NCI-H524 (cell line): ENCODE measurements at places on chromosomes 13 and 19.

DNA sequence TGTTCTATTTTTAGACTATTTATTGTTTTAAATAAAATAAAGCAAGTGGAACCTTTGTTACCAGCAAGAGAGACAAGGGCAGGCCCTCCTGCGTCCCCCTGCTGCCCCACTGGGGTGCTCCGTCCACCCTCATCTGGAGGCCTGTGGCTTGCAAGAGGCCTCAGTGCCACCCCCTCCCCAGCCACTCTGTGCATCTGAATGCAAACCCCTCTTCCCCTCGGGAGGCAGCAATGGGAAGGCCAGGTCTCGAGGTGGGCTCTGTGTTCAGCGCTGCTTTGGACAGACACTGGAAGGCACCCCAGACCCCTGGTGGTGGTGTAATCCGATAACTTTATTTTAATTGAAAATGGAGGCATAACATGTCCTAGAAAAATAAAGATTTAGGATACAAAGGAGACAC, 4.6 kb downstream of the SIX5 start:
- DNase-seq = no peak

GRCh38 chr13:38405216-38405615, 55.6 kb downstream of the UFM1 start:
- no peak for DNase-seq

- DNase-seq = no peak
Measured at GRCh38 chr13:36332986-36333385, 13.2 kb downstream of the SPART start.

GRCh38 chr13:55160867-55161266, 1979.9 kb upstream of the PRR20A start:
- DNase-seq = no peak

DNA sequence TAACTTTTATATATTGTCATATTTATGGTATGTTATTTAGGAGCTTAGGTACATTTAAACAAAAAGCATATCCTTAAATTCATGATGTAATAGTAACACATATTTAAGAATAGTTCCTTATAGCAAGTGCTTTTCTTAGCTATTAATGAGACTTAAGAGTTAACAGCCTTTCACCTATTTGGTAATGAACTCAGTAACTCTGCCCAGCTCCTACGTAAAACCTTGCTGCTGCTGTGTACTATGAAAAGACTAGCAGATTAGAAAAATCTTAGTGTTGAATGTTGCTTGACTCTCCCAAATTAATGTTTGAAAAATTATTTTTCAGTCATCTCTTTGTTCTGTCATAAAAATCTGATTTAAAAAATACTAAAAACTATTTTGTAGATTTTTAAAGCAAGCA, 6.9 kb downstream of the GPR180 start:
- DNase-seq = no peak

- DNase-seq = peak; percentile 29
Measured at GRCh38 chr19:16654140-16654539, 5.8 kb downstream of the SMIM7 start.

GRCh38 chr19:1362387-1363257, 21.1 kb upstream of the NDUFS7 start:
- no peak for DNase-seq

- DNase-seq = no peak
Measured at GRCh38 chr19:32203161-32203560, 142.2 kb upstream of the ZNF507 start.

DNA sequence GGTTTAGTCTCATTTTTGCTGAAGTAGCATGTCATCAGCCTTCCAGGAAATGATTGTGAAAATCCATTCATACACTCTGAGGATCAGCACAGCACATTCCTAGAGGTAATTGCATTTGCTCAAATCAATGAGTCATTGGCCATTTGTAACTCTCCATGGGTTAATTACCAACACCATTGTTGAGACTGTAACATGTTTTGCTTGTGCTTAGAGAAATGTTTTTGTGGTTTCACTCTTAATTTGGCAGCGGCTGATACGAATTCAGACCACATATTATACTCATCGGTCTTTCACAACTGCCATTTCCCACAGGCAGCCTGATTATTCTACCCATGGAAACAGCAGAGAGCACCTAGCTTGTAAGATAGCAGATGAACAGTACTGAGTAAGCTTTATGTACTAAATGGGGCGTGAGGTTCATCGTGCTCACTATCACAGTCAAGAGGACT, 110.3 kb downstream of the NHLRC3 start:
- no peak for DNase-seq
